ENCODE measurements at places on chromosomes 16 and 17. TPM values are rescaled to one million over a fixed set of nuclear protein-coding genes. Genes with fewer than 3 reads are reported as not detected.
A peak's percentile ranks its signal among the peaks of the same experiment; 100 is the strongest.

The TBC1D3G gene
- not detected for total RNA-seq

The SLC47A1 gene
- 8.4 TPM for total RNA-seq

GRCh38 chr17:43879723-43880419 lies 27.5 kb downstream of the MPP2 start:
- H3K27me3 ChIP-seq, result no peaks in the 10 kb centered on the region
- DNase-seq, result no peak
- H3K27ac ChIP-seq, result no peak overlapping the region

- H3K4me1 ChIP-seq, result no peaks in the 10 kb centered on the region
- no peaks in the 10 kb centered on the region for H3K27me3 ChIP-seq
- H3K4me3 ChIP-seq, result no peak overlapping the region
- no peaks in the 10 kb centered on the region for H3K36me3 ChIP-seq
- H3K27ac ChIP-seq, result no peak overlapping the region
Observed at GRCh38 chr16:55622930-55623561, 32.7 kb upstream of the SLC6A2 start.

- H3K36me3 ChIP-seq, result peaks cover 95% of the 10 kb centered on the region
- peak; percentile 66 for DNase-seq
- H3K27ac ChIP-seq, result no peak overlapping the region
- H3K4me3 ChIP-seq, result no peak overlapping the region
Observed at GRCh38 chr17:81599719-81600486, 37.0 kb downstream of the NPLOC4 start.

GRCh38 chr16:7992616-7993015 lies 597.7 kb downstream of the TMEM114 start:
- H3K4me1 ChIP-seq, result no peaks in the 10 kb centered on the region
- H3K36me3 ChIP-seq, result no peaks in the 10 kb centered on the region
- no peak overlapping the region for H3K27ac ChIP-seq
- H3K4me3 ChIP-seq, result no peak overlapping the region
- H3K27me3 ChIP-seq, result no peaks in the 10 kb centered on the region
